ENCODE measurements at places on chromosomes 2 and 18. TPM values are rescaled to one million over a fixed set of nuclear protein-coding genes. Genes with fewer than 3 reads are reported as not detected.

The TNFAIP6 gene
- not detected for total RNA-seq

The ANKRD62 gene
- not detected for total RNA-seq

The RASGRP3 gene
- total RNA-seq = 3.6 TPM

The TBR1 gene
- not detected for total RNA-seq

The CAMKMT gene
- total RNA-seq = 11.3 TPM

The ALMS1 gene
- total RNA-seq = 22.8 TPM

The PRPF40A gene
- total RNA-seq = 146 TPM

The HIBCH gene
- 26.6 TPM for total RNA-seq

The TEKT4 gene
- total RNA-seq = not detected

The CRYBA2 gene
- not detected for total RNA-seq

The CCDC141 gene
- total RNA-seq = 1.1 TPM

The PAIP2B gene
- 1.9 TPM for total RNA-seq

The IFIH1 gene
- 15.8 TPM for total RNA-seq

The CFAP53 gene
- 0.25 TPM for total RNA-seq

The HNRNPA3 gene
- 220 TPM for total RNA-seq

The HOXD10 gene
- total RNA-seq = not detected

The LOXHD1 gene
- not detected for total RNA-seq

The TCF7L1 gene
- total RNA-seq = not detected

The GALNT14 gene
- 1.2 TPM for total RNA-seq

The TACR1 gene
- total RNA-seq = not detected

The LRRTM4 gene
- not detected for total RNA-seq

The TUBA4B gene
- not detected for total RNA-seq

The IL36B gene
- total RNA-seq = not detected

All from activated CD8-positive, alpha-beta memory T cell treated with anti-CD3 and anti-CD28 coated beads for 36 hours (primary cell).